Ureter (tissue), 1 donor: ENCODE measurements at places on chromosomes 3 and 15.

- no peak for DNase-seq
Observed at GRCh38 chr3:52090131-52090932, 34.0 kb upstream of the DUSP7 start.

GRCh38 chr3:195715583-195716266, 5.1 kb upstream of the MUC20 start:
- peak; percentile 76 for DNase-seq

- DNase-seq = no peak
Observed at GRCh38 chr3:125105116-125105515, 49.3 kb upstream of the HEG1 start.

DNA sequence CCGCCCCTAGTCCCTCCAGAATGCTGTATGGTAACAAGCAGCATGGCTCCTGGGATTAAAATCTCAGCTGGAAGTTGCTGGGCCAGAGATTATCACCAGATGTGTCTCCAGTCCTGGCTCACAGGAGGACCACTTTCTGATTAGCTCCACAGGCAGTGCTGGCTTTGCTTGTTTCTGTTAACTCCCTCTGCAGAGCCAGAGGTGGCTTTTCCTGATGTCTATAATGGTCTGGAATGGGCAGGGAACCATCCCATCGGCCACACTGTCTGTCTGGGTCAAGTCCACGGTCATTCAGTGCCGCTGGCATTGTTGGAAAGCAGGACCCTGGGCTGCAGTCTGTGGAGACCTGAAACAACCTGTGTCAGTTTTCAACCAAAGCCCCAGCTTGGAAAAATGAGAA, 119.6 kb upstream of the CTDSPL start:
- no peak for DNase-seq

- DNase-seq = no peak
Observed at GRCh38 chr15:95263751-95264150, 1032.4 kb downstream of the MCTP2 start.

DNA sequence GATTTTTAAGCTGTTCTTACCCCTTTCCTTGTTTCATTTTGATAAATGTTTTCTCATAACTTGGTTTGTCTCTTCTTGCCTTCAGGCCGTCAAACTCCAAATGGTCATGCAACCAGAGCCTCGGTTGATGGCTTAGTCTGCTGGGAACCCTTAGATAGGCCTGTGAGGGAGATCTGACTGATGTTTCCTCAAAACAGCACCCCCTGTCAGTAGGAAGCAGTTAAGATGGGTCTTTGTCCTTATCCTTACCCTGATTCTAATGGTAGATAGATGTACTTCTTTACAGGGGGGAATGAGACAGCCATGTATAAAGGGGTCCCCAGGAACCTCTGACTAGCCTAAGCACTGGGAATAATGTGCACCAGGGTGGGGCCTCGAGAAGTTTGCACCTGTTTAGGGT, 16.3 kb upstream of the OR5H1 start:
- no peak for DNase-seq

DNA sequence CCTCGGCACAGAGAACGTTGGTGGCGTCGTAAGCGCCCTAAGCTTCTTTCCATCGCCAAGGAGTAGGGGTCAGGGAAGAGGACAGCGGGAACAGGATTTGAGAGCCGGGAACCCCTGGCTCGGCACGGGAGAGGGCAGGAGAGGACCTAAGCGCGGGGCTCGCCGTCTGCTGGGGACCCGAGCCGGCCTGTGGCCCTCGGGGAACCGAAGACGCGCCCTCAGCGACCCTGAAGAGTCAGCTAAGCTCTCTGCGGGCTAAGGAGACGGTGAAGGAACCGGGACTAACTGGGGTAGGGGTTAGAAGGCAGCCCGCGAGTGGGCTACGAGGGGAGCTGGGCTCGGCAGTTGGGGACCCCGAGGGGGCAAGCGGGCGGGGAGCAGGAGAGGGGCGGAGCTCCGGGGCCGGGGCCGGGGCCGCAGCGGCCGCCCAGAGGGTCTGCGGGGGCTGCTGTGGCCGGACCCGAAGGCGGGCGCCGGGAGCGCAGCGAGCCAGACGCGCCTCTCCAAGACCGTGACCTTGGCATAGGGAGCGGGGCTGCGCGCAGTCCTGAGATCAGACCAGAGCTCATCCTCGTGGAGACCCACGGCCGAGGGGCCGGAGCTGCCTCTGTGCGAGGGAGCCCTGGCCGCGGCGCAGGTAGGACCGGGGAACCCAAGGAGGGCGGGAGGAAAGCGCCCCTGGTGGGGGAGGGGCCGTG, 574 bp downstream of the CASR start:
- DNase-seq = no peak

DNA sequence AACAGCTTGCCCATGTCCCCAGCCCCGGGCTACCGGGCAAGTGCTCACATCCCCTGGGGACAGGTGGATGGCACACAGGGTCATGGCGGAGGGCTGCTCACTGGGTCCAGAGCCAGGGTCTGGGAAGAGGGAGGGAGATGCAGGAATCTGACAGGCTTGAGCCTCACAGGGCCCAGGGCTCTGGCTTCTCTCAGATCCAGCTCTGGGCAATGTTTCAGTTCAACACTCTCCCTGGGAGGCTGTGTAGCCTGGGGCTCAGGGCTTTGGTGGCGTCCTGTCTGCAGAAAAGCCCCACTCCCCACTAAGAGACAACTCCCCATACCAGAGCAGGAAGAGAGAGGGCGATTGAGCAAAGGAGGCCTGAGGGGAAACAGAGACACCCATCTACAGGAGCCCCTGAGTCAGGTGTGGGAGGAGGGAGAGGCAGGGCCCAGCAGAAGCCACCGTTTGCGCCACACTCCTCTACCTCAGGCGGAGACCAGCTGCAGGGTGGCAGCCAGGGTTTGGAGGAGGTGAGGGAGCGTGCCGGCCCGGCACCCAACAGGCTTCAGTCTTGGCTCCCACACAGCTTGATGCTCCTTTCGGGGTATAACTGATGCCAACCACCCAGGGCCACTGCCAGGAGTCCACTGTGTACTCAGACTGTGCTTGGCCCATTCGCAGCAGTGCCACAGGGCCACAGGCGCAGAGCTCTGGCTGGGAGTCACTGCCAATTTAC, 16.8 kb upstream of the SRP14 start:
- DNase-seq = peak; percentile 40

DNA sequence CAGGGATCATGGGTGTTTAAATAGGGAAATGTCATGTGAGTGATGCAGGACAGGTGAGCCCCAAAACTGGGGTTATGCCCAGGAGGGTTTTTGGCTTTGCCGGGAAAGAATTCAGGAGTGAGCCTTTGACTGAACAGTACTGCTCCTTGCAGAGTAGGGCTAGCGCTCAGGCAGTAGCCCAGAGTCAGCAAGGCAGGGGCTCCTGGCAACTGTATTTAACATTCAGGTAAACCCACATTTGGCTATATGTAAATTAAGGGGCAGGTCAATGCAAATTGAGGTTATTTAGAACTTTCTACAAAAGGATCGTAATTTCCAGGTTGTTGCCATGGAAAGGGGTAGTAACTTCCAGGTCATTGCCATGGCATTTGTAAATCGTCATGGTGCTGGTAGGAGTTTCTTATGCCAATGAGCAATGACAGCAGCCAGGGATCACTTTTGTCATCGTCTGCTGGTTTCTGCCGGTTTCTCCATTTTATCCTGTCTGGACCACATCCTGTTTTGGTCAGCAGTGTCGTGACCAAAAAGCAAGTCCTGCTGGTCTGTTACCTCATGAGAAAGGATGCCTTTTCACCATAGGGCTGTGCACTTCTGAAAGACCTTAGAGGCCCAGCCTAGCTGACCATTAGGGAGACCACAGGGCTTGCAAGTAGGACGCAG, 24.3 kb downstream of the MTHFS start:
- no peak for DNase-seq

DNA sequence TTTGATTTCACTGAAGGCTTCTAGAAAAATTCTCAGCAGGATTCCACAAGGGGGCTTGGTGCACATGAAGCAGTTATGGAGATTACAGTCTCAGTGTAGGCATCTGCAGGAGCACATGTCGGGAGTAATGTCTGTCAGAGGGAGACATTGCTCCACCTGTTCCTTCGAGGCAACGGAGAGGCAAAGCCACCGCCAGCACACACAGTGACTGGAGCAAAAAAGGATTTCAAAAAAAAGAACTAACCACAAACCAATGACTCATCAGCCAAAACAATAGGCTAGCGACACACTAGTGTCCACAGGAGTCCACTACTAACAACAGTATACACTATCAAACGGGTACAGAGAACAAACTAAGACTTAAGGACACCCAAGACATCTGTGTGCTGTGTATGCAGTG, 68.9 kb downstream of the NPTN start:
- DNase-seq = no peak

DNA sequence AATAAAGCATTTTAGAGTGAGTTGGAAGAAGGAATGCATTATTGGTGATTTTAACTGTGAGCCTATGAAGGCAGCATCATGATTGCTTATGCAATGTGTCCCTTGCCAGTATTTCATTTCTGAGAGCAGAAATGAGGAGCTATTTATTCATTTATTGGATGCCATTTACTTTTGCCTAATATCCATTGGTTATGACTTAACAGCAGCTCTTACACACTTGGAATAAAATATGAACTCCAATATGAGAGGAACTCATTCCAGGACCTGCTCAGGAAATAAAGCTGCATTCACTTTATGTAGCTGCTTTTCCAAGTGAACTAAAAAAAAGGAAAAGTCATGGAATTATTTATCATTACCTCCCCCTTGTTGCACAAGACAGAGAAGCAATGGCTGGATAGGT, 280.1 kb downstream of the LRTM1 start:
- DNase-seq = no peak

DNA sequence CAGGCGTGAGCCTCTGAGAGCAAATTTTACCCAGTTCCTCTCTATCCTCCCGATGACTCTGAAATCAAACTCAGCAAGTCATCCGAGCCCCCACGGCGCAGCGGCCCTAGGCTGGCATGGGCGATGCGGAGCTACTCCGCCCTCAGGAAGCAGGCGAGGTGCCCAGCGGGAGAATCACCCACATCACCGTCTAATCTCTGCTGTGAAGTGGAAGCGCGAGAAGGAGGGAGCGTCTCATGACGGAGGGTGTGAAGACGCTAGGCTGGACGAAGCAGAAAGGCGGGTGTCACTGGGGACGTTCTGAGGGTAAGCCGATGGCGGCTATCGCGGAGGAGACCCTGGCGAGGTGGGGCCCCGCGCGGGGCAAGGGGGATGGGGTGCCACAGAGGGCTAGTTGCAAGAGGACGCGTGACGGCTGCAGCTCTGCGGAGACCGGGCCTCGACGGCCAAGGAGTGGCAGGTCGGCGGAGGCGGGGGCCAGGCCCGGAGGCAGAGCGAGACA, 9.1 kb upstream of the GNAI2 start:
- DNase-seq = peak; percentile 66

DNA sequence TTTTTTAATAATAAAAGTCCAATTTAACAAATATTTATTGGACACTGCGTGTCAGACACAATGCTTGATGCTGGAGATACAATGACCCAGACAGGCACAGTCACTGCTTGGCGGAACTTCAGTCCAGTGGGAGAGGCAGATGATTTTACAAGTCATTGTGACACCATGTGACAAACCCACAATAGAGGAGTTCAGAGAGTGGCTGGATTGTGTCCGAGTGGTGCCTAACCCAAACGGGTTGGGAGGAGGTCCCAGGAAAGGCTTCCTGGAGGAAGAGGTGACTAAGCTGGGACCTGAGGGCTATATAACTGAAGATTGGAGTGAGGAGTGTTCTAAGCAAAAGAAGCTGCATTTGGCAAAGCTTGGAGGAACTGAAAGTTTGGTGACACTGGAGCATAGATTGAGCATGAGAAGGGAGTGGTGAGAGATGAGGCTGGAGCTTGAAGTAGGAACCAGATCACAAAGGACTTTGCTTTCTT, 41.4 kb downstream of the CRTC3 start:
- no peak for DNase-seq

DNA sequence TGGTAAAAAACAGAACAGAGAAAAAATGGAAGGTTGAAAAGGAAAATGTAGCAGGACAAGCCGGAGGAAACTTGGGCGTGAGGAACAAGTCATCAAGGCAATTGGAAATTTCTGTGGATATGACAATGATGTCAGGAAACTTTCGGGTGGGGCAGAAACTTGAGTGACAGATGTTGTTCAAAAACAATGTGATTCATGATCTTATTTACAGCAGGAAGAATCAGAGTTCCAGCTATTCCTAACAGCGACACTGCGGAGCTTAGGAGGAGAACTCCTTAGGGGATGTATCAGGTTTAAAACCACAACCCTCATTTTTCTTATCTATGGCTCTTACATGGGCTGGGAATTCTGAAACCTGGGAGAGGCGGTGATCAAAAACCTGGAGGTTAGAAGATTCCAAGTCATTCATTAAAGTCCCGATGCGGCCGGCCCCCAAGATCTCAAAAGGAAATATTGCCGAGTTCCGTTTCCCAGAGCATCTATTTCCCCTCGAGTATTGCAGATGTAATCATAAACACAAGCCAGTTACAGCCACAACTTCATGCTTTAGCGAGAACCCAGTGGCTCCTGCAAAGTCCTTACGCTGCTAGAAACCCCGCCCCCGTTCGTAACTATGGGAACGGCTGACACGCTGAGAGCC, 659 bp upstream of the ARRDC4 start:
- no peak for DNase-seq

- no peak for DNase-seq
Observed at GRCh38 chr3:14119651-14120050, 5.0 kb downstream of the CHCHD4 start.

DNA sequence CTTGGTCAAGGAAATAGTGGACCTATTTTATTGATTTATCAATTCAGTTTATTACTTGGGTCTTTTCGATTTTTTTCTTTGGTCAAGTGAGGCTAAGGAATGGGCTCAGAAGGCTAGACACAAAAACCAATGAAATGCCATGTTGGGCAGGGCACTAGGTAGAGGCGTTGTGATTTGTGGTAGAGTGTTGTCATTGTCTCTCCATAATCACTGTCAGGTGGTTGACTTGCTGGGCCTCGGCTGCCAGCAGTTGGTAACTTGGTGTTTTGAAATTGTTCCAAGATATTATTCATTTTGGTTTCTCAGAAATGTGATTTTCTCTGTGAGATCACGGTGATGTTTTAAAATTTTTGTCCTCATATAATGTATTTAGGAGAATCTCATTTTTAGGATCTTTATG, 173.6 kb downstream of the KLHL25 start:
- no peak for DNase-seq

GRCh38 chr3:141237701-141238521, 6.3 kb downstream of the PXYLP1 start:
- DNase-seq = no peak

DNA sequence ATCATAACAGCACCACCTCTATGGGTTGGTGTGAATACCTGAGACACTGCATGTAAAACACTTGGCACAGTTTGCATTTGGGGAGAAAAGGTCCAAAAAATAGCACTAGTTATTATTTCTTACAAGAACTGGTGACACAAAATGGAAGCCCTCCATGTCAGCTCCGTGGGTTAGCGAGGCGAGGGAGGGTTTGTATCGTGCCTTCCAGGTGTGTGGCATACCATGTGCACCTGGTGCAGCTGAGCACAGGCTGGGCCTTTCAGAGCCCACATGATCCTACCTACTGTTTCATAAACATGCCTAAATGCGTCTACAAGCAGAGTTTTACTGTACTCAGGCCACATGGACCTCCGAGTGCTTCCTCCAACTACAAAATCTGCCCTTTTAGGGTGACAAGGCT, 5.6 kb downstream of the CXCR6 start:
- DNase-seq = no peak

- DNase-seq = no peak
Observed at GRCh38 chr3:129112308-129113052, 9.1 kb downstream of the RAB43 start.
